ENCODE measurements at places on chromosomes 3 and 15.

DNA sequence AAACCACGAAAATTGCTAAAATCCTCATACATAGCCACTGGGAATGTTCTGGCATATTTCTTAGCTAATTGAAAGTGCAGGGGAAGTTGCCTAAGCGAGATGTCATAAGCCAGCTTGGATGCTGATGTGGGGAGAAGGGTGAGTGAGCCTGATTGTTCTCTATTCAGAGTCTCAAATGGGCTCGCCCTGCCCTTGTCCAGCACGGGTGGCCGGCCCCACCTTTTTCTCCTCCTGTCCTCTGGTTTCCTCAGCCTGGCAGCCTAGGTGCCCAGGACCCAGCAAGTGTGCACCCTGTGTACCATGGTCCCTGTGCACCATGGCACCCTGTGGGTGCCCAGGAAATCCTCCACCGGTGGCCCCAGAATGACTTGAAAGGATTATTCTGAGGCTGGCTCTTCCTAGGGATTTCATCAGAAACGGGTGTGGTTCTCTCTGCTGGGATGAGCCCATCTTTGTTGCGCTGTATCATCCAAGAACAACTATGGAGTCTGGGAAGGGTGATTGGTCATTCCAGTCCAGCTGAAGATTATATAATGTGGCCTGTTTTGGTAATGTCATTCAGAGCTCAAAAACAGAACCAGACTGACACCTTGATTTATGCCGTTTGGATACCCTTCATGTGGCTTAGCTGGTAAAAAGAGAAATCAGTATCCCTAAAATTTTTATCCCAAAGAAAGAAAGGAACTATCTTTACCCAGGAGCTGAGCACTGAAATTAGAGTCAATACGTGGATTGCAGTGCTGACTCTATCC, 150.8 kb upstream of the BHLHE40 start:
- no peak for DNase-seq

- DNase-seq: no peak
Measured at GRCh38 chr3:172070269-172070668, 30.9 kb downstream of the FNDC3B start.

DNA sequence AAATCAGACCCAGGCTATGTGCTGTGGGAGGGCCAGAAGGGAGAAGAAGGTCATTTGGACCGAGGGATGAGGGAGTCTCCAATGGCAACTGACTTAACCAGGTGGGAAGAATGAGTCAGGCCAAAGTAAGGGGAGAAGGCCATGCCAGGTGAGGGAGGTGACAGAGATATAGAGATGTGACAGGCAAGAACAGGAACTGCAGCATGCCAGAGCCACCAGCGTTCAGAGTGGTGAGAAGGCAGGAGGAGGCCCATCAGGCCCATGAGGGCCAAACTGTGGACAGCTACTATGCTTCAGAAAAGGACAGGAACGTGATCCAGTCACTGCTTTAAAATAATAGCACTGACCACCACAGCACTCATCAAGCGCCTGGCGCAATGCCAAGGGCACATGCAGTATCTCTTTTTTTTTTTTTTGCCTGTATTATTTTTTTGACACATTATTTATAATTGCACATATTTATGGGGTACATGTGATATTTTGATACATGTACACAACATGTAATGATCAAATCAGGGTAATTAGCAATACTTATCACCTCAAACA, 154.3 kb upstream of the IGF1R start:
- no peak for DNase-seq

DNA sequence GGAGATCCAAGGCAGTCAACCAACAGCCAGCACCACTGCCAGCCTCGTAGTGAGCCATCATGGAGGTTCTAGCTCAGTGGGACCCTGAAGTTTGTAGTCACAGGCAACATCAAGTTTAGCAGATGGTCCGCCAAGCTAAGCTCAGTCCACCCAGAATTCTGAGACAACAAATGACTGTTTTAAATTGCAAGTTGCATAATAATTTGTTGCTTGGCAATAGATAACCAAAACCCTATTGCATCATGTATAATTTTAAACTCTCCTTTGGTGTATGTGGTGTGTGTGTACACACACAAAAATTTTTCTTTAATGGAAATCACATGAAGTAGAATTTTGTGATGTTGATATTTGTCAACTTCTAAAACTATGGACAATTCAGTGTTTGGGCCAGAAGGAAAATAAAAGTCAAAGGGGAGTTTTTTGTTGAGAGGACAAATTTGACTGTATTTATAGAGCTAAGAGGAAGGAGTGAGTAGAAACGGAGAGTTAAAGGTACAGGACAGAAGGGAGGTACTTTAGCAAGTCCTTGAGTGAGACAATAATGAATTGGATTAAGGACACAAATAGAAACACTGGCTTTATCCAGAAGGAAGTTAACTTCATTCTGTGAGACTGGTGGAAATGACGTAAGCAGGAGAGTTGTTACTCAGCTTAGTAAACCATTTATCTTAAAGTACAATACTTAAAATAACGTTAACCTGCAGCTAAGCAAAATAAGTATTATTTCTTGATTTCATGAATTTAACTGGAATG, 83.6 kb downstream of the NCEH1 start:
- no peak for DNase-seq

DNA sequence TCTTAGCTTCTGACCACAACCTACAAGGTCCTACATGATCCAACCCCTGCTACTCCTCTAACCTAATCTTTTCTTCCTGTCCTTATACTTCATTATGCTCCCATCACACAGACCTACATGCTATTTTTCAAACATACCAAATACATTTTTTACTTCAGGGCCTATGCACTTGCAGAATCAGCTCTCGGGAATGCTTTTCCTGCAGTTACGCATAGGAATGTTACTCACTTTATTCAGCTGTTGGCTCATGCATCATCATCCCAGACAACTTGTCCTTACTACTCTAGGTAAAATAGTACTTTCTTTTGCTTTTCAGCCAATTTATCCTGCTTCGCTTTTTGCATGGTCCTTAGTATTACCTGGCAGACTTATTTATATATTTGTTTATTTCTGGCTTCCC, 105.6 kb downstream of the OXSM start:
- no peak for DNase-seq

DNA sequence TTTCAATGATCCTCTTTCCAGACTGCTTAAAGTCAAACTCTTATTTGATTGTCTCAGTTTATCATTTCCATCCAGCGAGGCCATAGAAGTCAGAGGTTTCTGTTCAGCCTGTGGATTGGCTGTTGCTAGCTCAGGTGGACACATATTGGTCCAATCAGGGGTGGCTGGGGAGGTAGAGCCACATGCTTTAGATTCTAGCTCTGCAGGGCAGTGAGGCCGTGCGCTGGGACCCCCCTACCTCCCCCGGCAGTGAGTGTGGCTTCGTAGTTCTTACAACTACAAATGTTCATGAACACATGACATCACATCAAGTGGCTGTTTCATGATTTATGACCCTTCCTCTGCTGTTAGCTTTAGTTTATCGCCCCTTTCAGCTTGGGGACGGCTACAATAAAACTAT, 18.0 kb downstream of the APOD start:
- no peak for DNase-seq

DNA sequence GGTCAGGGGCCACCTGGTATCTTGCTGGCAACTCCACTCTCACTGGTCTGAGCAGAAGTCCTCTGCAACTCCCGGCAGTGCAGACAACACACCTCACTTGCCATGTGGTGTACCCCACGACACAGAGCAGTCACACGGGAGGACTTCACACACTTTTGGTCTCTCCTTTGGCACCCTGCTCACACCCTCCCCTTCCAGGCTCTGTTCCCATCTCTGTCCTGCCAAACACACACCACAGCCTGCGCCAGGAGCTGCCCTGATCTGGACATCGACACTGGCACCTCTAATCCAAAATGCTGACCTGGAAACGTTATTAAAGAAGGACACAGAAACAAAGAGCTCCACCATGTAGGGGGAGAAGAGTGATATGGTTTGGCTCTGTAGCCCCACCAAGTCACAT, 57.2 kb downstream of the SLC41A3 start:
- no peak for DNase-seq

- DNase-seq: no peak
Measured at GRCh38 chr15:34490417-34491193, 53.0 kb upstream of the GOLGA8A start.

GRCh38 chr3:33211444-33211843, 7.2 kb downstream of the SUSD5 start:
- DNase-seq: peak; percentile 51

DNA sequence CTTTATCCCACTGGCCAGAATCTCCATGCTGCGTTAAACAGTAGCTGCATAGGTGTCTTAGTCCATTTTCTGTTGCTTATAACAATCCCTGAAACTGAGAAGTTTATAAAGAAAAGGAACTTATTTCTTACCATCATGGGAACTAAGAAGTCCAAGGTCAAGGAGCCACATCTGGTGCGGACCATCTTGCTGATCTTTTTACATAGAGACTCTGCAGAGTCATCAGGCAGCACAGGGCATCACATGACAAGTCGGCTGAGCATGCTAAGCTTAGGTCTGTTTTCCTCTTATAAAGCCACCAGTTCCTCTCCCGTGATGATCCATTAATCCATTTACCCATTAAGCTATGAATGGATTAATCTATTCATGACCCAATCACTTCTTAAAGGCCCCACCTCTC, 22.4 kb upstream of the FAM174B start:
- no peak for DNase-seq

DNA sequence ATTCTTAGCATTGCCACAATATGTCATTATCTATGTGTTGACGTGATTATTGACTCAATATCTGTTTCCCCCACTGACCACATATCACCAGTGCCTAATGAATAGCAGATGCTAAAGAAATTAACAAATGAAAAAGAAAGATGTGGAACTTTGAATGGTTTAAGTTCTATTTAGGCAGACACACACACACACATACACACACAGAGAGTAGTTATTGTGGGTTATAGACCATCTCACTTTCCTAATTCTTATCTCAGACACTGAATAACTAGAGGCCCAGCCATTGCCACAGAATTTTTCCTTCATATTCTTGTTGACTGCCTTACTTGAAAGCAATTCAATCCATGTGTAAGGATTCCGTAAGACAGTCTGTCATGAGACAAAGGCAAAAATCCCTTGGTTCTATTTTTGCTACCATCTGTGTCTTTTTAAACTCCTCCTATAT, 61.9 kb upstream of the PHLDB2 start:
- no peak for DNase-seq

- no peak for DNase-seq
Measured at GRCh38 chr3:134134240-134134639, 104.5 kb upstream of the SLCO2A1 start.

GRCh38 chr15:98953968-98954367, 53.6 kb downstream of the PGPEP1L start:
- DNase-seq: no peak

DNA sequence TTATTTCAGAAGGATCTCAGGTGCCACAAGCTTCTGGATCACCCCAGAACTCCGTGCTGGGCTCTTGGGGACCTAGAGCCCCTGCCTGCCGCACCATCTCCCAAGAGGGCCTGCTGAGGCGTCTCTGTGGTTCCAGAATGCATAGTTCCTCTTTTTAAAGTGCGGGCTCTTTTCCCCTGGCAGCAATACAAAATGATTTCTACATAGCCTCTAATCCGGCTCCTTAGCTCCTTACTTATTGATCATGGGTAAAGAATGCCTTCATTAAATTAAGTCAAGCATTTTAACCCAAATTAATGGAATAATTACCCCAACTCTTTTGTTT, 121.9 kb downstream of the ATP10A start:
- no peak for DNase-seq

GRCh38 chr3:56547486-56547885, 9.5 kb upstream of the CCDC66 start:
- DNase-seq: no peak

- no peak for DNase-seq
Measured at GRCh38 chr3:41662288-41662687, 299.6 kb downstream of the ULK4 start.

GRCh38 chr3:150210461-150211110, 197.5 kb upstream of the TSC22D2 start:
- no peak for DNase-seq

DNA sequence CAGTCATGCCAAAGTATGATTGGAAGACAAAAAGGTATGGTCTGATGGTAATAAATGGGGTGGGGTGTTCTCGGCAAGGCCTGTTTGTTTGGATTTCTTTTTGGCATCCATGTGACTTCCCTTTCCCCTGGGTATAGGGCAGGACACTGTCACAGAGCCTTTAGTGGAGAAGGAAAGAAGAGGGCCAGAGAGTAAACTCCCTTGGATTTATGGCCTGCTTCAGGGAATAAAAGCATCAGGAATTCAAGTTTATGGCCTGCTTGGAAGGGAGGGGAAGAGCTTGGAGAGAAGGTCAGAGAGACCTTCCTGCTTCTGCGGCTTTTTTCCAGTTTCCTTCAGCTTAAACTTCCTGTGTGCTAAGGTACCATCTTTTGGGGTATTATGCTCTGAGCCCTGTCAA, 179.4 kb upstream of the ADAMTS9 start:
- no peak for DNase-seq

DNA sequence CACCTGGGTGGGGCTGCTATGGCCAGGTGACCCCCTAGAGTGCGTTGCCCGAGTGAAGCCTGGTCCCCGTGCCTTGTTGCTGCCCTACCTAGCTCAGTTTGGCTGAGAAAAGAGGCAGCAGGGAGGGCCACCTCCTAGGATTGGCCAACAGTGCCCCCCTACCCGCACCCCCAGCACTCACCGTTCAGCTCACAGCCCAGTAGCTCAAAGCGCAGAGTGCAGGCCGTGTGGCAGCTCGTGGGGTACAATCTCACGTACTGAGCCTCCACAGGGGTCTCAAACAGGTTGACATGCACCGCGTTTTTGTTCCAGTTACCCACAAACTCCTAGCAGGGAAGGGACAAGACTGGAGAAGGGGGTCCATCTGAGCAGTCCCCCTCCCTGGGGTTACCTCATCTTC, 7.6 kb downstream of the MFGE8 start:
- no peak for DNase-seq

DNA sequence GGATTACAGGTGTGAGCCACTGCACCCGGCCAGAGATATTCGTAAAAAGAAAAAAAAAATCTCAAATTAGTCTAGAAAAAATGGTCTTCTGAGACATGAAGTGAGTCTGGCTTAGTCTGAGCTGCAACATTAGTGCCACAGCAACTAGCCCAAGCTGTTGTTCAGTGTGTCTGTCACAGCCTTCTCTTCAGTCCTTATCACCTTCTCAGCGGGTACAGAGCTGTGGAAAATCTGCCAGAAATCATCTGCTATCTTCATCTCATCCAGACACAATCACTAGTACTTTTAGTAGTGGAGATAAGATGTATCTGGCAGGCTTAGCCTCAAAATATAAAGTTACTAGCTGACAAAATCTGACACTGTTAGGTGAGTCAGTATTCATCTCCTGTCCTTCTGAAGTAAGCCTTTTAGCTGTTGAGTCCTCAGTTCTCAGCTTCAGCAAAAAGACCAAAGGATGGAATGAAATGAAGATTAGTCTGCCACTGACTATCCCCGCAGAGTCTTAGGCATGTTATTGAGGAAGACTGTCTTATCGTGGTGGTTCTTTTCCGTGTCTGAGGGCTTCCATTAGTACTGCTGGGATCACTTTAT, 120.5 kb upstream of the CGNL1 start:
- DNase-seq: no peak

GRCh38 chr3:179819379-179819778, 166.5 kb downstream of the USP13 start:
- DNase-seq: no peak

DNA sequence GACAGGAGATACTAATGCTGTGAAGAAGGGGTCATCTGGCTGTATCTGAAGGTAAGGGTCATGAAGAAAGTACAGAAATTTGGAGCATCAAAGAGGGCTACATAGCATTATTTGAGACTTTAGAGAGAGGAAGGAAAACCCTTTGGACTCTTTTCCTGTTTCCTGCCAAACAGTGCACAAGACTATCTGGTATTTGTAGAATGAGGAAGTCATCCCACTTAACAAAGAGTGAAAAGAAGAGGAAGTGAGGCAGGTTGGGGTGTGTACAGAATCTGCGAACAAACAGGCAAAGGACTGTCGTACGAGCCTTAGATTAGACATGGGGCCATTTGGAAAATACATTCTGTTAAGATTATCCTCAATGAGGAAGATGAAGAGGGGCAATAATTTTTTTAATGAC, 546.8 kb upstream of the EPHA6 start:
- no peak for DNase-seq
